ENCODE measurements at places on chromosomes 3 and 15.

DNA sequence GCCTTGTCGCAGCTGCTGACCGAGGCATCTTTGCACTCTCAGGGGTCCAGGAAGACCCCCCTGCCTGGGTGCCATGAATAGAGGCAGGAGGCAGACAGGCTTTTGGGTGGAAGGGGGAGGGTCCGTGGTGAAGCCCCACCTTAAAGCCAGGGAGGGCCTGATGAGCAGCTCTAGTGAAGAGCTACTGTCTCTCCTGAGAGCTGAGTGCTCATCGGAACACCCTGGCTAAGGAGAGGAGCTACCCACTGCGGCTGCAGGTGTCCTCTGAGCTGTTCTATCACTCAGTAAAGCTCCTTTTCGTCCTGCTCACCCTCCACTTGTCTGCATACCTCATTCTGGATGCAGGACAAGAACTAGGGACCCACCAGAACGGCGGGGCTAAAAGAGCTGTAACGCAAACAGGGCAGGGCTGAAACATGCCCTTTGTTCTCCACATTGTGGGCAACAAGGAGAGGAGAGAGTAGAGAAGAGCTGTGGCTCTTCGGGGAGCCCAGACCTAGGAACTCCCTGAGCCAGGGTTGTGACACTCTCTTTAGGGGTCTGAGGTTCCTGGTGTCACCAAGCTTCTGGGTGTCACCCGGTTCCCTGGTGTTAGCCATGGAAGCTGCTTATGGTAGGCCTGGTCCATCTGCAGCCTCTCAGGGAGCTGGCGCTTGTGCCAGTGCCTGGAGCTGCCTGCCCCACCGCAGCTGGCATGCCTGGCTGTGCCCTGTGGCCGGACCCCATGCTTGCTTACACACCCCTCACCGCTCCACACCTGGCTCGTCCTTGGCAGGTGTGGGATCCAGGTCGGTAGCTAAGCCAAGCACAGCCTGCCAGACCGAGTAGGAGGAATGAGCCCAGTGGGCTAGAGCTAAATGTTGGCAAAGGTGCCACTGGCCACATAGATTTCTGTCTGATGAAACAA lies 26.2 kb upstream of the TFG start:
- no peak for DNase-seq
- no peaks in the 10 kb centered on the region for H3K36me3 ChIP-seq
- no peak overlapping the region for H3K27ac ChIP-seq
- peaks cover 10% of the 10 kb centered on the region for H3K27me3 ChIP-seq
- H3K4me1 ChIP-seq = no peaks in the 10 kb centered on the region

DNA sequence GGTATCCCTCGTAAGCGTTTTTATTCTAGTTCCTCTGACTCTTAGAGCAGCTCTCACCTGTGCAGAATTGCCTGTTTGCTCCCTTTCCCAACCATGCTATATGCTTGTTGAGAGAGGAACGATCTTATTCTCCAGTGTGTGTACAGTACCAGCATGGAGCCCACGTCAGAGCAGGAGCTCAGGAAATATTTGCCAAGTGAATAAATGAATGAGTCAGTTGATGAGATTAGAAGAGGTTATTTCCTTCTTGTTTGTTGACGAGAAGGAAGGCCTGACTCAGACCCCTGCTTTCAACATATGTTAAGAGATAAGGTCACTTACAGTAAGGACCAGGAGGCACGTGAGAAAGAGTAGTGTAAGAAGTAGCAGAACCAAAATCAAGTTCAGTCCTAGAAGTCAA lies 106.3 kb upstream of the ABHD17C start:
- H3K27ac ChIP-seq = no peak overlapping the region
- DNase-seq = no peak
- no peak overlapping the region for H3K4me3 ChIP-seq
- H3K36me3 ChIP-seq = no peaks in the 10 kb centered on the region

DNA sequence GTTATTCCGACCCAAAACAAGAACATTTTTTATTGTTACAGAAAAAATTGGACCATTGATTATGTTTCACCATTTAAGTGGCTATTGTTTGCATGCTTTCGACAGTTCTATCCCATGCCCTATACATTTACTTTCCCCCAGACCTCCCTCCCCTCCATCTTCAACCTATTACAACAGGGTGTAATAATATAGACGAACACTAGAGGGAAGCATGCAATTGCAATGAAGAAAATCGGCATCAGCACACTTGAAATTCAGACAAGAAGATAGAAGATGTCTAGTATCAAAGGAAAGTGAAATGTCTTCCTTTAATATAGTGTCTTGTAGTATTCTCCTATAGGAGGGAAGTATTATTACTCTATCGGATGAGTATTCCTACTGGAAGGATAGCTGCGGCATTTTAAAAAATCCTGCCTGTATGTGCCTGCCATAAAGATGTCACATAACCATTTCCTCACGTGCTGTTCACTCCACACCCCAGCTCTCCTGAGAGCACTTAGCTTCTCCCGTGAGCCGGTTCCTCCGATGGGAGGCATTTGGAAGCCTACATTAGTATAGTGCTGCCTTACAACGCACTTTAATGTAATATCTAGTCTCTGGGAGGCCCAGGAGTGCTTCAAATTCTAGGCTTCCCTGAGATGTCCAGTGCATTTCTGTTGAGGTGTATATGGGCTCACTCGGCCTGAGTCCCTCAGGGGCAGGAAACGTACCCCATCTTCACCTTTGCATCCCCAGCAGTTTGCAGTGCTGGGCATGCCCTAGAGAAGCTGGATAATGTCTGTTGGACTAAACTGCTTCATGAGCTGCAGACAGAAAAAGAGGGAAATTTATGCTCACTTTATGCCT lies 17.8 kb upstream of the ERICH6 start:
- H3K27ac ChIP-seq = no peak overlapping the region
- no peaks in the 10 kb centered on the region for H3K36me3 ChIP-seq
- H3K4me3 ChIP-seq = no peak overlapping the region
- H3K4me1 ChIP-seq = peaks cover 3% of the 10 kb centered on the region
- DNase-seq = peak; percentile 82
- no peaks in the 10 kb centered on the region for H3K27me3 ChIP-seq

- no peaks in the 10 kb centered on the region for H3K4me1 ChIP-seq
Observed at GRCh38 chr3:117479095-117479494, 769.5 kb downstream of the TUSC7 start.

DNA sequence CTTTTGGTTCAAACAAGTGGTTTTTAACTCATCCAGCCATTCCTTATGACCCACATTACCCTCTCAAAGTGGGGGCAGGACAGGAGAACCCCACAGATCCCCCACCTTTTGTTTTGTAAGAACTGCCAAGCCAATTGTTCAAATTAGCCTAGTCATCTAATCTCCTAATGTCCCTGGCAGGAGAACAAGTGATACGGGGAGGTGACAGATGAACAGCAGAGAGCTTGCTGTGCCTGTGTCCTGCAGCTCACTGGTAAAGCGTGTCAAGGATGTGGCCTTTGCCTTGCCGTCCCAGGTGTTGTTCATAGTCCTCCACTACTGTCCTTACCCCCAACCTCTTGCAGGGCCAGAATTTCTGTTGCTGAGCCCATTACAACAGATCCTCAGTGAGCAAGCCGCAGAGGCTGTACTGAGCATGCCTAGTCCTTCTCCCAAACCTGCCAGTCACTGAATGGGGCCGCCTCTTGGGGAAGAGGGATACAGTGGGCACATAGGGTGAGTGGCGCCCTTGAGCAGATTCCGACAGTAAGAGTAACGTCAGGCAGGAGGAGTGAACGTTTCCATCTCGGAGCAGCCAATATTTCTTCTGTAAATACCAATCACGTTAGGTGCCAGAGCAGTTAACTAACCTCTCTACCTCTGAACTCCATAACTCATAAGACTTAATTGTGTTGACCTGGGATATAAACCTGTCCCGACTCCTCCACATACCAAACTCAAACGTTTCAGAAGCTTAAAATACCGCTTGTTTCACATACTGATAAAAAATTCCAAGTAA lies 87.4 kb downstream of the ITPR1 start:
- DNase-seq = no peak
- no peaks in the 10 kb centered on the region for H3K27me3 ChIP-seq
- no peak overlapping the region for H3K27ac ChIP-seq
- peaks cover 9% of the 10 kb centered on the region for H3K4me1 ChIP-seq
- no peaks in the 10 kb centered on the region for H3K36me3 ChIP-seq

DNA sequence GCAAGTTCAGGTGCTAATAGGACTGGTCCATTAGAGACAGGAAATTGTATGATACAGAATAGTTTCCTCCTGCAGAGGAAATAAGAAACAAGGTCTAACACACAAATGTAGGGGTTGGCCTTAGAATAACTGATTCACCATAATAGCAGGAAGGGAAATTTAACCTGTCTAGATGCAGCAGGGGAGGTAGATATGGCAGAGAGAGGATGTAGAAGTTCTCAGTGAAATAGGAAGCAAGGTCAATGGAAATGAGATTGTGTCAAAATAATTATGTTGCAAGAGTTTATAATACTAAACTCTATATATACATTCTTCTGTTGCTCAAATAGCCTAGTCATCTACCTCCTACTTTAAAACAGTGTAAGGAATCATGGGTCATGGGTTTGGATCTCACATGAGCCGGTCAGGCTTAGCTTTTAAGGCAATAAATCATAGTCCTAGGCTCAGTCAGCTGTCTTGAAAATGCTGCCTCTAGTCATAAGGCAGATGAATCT lies 17.0 kb downstream of the BCL2A1 start:
- DNase-seq = no peak
- peak overlapping the region; percentile 19 for H3K27ac ChIP-seq
- peaks cover 9% of the 10 kb centered on the region for H3K4me1 ChIP-seq
- H3K4me3 ChIP-seq = no peak overlapping the region

GRCh38 chr3:181565416-181565815 lies 146.3 kb upstream of the SOX2 start:
- no peak for DNase-seq
- no peaks in the 10 kb centered on the region for H3K4me1 ChIP-seq
- no peaks in the 10 kb centered on the region for H3K36me3 ChIP-seq

DNA sequence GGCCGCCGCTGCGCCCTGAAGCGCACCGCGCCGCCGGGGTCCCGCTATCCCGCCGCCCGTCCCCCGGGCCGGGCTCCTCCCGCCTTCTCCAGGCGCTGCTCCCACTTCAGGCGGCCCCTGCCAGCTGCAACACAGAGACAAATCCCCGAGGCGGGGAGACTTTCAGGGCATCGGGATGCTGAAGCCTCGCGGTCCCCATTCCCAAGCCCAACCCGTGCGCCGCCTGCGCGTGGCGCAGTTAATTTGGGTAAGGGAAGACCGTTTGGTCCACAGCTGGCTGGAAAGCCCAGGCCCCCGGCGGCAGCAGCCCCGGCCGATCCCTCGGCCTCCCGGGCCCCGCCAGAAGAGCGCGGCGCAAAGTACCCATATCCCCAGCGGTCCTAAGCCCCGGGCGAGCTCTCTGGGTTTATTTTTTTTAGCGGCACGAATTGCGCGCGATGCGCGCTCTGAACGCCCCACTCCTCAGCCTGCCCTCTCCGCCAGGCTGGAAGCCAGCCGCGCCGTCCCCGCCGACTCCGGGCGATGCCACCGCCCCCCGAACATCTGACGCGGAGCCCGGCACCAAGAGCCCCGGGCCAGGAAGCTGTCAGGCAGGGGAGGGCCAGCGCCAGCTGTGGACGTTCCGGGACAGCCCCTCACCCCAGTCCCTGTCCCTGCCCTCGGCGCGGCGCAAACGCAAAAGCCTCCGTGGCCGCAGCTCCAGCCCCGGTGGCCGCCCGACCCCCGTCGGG lies 517 bp downstream of the FBN1 start:
- no peak overlapping the region for H3K4me3 ChIP-seq
- no peaks in the 10 kb centered on the region for H3K4me1 ChIP-seq
- no peaks in the 10 kb centered on the region for H3K36me3 ChIP-seq
- peaks cover 41% of the 10 kb centered on the region for H3K27me3 ChIP-seq
- H3K27ac ChIP-seq = no peak overlapping the region

DNA sequence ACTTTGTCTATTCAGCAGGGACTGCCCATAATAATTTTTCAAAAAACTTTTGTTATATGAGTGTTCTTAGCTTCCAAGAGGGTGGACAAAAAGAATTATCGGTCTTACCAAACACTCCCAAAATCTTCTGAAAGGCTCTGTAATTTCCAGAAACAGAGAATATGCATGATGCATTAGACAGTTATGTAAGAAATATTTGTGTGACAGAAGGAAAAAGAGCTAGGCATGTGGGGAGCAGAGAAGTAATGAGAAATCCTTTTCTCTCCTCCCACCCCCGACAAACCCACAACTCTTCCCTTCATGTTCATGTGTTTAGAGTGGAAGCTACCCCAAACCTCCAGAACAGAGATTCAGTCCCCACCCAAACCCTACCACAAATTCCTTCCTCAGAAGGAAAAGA lies 86.8 kb downstream of the MYO5A start:
- no peak for DNase-seq
- H3K27me3 ChIP-seq = no peaks in the 10 kb centered on the region
- H3K4me1 ChIP-seq = peaks cover 19% of the 10 kb centered on the region
- H3K4me3 ChIP-seq = no peak overlapping the region
- H3K27ac ChIP-seq = no peak overlapping the region

GRCh38 chr3:23385327-23385726 lies 182.2 kb downstream of the UBE2E2 start:
- no peak overlapping the region for H3K4me3 ChIP-seq
- no peaks in the 10 kb centered on the region for H3K27me3 ChIP-seq
- H3K27ac ChIP-seq = no peak overlapping the region
- DNase-seq = no peak
- H3K36me3 ChIP-seq = no peaks in the 10 kb centered on the region

GRCh38 chr3:114380233-114380651 lies 86.4 kb downstream of the TIGIT start:
- no peak overlapping the region for H3K4me3 ChIP-seq
- H3K27ac ChIP-seq = no peak overlapping the region
- H3K4me1 ChIP-seq = peaks cover 5% of the 10 kb centered on the region
- peaks cover 40% of the 10 kb centered on the region for H3K36me3 ChIP-seq
- no peaks in the 10 kb centered on the region for H3K27me3 ChIP-seq
- no peak for DNase-seq

DNA sequence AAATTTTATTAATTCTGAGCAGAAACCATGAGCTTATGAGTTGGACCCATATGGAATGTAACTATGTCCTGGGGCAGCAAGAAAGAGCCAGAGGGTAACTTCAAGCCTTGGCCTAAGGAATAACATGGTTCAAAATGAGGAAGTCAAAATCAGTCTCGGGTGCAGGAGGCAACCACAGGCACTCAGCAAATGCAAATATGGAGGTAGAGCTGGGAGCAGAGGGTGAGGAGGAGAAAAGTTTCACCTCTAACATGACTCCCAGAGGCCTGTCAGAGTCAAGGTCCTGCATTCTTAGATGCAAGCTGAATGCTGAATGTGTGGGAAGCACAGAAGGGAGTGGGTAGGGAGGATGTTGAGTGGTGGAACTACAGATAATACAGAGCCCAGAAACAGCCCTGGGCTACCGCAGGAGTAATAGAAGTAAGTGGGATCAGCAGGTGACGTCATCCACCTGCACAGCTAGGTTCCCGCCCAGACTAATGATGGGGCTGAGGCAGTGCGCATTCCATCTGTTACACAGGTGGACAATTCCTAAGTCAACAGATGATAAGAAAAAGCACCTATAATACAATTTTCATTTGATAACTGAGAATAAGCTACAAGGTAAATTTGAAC lies 279.8 kb upstream of the ARRDC4 start:
- no peaks in the 10 kb centered on the region for H3K36me3 ChIP-seq
- H3K4me3 ChIP-seq = no peak overlapping the region

GRCh38 chr15:60000113-60000823 lies 3.8 kb upstream of the FOXB1 start:
- no peak overlapping the region for H3K4me3 ChIP-seq
- H3K27me3 ChIP-seq = peaks cover 96% of the 10 kb centered on the region
- no peak overlapping the region for H3K27ac ChIP-seq
- peak; percentile 28 for DNase-seq
